Stimulated activated CD4-positive, alpha-beta T cell treated with anti-CD3 and anti-CD28 coated beads, Interleukin-1b, Interleukin-23, amount 100 ng/mL, for 1 hour (primary cell): ENCODE measurements at places on chromosomes 2 and 18.
A peak's percentile ranks its signal among the peaks of the same experiment; 100 is the strongest.

DNA sequence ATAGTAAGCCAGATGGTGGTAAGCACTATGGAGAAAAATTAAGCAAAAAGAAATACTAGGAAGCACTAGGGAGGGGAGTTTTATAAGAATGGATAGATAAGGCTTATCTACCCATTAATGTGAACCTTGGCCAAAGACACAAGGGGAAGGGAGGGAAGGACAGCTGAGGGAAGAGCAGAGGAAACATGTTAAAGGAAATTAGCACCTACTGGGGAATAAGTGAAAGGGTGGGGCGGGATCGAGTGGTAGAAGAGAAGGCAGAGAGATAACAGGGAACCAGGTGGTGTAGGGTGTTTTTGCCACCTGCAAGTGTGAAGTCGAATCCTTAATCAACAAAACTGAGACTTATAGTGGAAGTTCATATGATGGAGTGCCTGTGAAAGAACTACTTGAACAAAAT is 1.7 kb downstream of the UNC80 start:
- DNase-seq: no peak

- no peak for DNase-seq
Measured at GRCh38 chr2:143514413-143514812, 385.2 kb downstream of the ARHGAP15 start.

GRCh38 chr2:145743011-145743410 is 1223.1 kb upstream of the ZEB2 start:
- DNase-seq: no peak

DNA sequence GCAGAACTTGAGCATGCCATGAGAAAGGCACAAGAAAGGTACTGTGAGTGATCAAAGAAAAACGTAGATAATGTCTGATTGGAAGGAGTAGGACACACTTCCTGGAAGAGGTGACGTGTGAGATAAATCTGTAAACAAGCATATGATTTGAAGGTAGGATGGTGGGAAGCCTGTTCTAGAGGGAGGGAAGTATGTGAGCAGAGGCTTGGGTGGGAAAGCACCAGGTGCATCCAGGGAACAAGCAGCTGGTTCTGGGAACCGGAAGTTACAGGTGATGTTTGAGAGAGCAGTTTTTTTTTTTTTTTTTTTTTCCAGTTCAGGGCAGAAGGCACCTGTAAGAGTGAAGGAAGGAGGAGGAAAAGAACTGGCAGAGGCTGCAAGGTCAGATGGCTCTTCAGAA is 116.6 kb upstream of the EFEMP1 start:
- no peak for DNase-seq

DNA sequence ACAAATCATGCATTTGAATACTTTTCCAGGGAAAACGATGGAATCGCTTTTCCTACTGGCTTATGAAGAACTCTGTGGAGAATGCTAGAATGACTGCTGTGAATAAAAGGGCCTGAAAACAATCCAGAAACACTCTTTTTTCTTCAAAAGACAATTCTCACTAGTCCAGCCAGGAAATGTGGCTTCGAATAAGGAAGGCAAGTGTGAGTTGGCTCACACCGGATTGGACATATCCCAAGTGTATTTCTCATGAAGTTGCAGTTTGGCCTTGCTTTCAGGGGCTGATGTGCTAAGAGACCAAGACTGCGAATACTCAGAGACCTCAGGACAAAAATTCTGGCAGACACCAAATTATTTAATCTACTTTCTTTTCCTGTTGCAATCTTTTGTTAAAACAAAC is 54.1 kb downstream of the FIGN start:
- DNase-seq: no peak

- DNase-seq: no peak
Measured at GRCh38 chr2:229344151-229344551, 73.1 kb upstream of the PID1 start.

- DNase-seq: peak; percentile 27
Measured at GRCh38 chr18:75070625-75071483, 138.1 kb downstream of the PTGR3 start.

- DNase-seq: no peak
Measured at GRCh38 chr2:131584380-131584779, 56.7 kb downstream of the CCDC74A start.

GRCh38 chr2:47897883-47898731 is 8.2 kb downstream of the FBXO11 start:
- DNase-seq: no peak

DNA sequence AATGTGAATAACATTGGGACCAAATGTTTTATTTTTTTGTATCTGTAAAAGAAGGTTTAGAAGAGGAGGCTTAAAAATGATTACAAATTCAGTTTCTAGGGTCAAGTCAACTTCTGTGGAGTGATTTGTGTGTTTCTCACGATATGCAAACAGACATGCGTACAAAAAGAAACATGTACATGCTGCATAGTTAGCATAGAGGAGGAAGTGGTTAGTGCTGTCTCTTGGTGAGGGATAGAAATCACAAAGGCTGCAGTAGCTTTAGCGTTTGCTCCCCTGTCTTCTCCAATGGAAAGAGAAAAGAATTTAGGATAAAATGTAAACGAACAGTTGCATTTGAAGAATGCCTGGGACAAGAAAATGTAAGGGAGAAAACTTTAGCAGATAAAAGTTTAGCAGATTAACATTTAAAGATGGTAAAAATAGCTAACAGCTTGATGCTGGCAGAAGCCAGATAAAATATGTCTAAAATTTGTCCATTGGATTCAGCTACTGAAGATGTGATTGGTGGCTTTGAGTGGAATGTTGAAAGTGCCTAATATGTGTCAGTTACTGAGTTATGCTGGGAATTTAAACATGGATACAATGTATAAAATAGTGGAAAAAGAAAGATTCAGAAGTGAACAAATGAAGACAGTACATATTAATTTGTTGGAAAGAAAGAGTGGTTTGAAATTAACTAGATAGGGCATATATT is 44.9 kb downstream of the MALT1 start:
- no peak for DNase-seq

- DNase-seq: no peak
Measured at GRCh38 chr2:96245609-96246390, 20.0 kb downstream of the TMEM127 start.

- no peak for DNase-seq
Measured at GRCh38 chr18:73079920-73080319, 212.1 kb upstream of the NETO1 start.

- no peak for DNase-seq
Measured at GRCh38 chr18:55166260-55166598, 207.0 kb upstream of the CCDC68 start.
